ENCODE measurements at places on chromosomes 5 and 9.
A peak's percentile ranks its signal among the peaks of the same experiment; 100 is the strongest.

GRCh38 chr9:125754096-125754495 lies 6.9 kb downstream of the PBX3 start:
- no peak for DNase-seq

DNA sequence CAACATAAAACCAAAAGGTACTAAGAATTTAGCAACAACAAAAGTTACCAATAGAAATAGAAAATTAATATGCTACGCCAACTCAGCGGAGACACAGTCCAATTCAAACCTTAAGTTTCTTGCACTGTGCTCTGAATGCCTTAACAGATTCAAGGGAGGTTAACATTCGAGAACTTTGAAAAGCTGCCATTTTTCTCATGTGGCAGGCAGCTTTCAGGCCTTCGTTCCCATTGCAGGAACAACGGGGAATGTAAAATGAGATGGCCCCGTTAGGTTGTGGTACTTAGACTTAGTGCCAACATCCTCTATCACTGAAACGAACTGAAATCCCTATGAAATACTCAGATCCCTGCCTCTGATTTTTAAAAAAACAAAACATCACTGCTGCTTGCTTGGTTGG lies 22.4 kb downstream of the FNBP1 start:
- DNase-seq = no peak

DNA sequence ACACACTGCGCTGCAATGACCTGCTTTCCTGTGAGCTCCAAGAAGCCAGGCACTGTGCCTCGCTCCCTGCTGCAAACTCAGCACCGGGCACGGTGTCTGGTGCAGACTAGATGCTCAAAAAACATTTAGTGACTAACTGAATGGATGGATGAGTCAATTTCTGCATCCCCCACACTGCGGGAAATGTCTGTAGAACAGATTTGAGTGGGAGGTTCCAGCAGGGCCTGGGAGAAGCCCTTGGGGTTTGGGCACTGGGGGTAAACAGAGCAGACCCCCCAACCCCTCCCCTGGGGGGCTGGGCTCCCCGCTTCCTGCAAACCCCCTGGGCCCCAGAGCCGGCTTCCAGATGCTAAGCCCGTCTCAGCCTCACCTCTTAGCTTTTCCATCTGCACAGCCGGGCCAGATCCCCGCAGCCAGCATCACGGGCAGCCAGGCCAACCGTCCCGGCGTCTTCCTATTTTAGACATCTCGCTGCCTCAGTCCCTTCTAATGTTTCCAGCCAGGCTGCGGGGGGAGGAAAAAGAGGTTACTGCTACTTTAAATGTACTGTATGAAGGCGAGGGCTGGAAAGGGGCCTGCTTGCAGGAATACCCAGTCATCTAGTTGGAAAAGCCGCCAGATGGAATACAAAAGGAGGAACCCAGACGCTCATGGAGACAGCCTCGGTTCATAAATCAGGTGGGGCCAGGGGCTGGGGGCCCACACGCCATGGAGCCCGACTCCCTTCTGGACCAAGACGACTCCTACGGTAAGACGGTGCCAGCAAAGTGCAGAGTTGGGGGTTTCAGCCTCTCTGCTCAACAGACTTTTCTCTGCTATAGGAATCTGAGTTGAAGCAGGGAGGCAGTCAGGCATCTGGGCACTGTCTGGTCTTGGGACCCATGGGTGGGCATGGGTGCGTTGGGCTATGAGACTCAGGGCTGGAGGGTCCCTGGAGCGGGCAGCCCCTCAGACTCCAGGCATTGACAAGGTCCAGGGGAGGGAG lies 67.1 kb upstream of the GGTA1 start:
- DNase-seq = no peak

- no peak for DNase-seq
Observed at GRCh38 chr5:96742538-96742937, 65.2 kb downstream of the ERAP1 start.

DNA sequence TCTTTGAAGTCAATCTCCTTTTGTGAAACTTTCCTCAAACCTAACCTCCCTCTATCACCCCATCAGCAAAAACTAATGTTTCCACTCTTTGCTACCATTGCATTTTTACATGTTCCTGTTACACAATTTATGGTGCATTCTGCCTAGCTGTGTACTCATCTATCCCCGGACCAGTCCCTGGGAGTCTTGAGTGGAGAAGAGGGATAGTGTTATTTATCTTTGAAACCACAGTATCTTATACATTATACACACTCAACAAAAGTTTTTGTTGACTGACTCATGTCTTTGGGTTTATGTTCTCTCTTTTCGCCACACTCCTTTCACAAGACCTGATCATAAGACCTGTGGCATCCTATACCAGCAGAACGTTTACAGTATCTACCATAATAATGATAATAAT lies 26.4 kb downstream of the TNFAIP8 start:
- DNase-seq = no peak

DNA sequence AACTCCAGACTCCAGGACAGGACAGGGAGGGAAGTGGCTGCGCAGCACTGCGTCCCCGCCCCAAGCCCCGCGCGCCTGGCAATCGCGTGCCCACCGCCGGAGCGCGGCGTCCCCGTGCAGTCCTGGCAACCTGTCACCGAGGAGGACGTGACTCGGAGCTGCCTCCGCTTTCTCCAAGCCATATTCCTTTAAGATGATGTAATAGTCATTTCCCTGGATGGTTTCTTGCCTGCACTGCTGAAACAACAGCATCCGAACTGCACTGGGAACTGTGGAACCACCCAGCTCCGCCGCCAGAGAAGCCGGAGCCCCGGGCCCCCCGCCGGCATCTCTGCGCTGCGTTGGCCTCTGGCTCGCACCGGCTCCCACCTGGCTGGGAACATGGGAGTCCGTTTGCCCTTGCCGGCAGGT lies 34.5 kb downstream of the KCTD16 start:
- no peak for DNase-seq

- no peak for DNase-seq
Observed at GRCh38 chr5:109574985-109575384, 114.7 kb upstream of the MAN2A1 start.

DNA sequence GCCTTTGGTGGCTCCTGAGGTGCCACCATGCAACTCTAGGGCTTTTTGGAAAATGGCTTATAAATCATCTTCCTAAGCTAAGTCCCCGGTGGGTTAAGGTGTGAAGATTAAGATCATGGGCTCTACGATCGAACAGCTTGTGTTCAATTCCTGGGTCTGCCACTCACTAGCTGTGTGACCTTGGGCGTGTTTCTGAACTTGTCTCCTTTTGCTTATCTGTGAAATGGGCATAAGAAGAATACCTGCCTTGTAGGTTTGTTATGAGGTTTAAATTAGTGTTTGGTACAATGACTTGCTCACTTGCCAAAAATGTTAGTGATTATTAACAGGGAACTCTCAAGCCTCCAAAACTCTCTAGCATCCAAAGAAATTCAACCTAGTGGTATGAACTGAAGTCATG lies 119.2 kb upstream of the PITX1 start:
- no peak for DNase-seq

DNA sequence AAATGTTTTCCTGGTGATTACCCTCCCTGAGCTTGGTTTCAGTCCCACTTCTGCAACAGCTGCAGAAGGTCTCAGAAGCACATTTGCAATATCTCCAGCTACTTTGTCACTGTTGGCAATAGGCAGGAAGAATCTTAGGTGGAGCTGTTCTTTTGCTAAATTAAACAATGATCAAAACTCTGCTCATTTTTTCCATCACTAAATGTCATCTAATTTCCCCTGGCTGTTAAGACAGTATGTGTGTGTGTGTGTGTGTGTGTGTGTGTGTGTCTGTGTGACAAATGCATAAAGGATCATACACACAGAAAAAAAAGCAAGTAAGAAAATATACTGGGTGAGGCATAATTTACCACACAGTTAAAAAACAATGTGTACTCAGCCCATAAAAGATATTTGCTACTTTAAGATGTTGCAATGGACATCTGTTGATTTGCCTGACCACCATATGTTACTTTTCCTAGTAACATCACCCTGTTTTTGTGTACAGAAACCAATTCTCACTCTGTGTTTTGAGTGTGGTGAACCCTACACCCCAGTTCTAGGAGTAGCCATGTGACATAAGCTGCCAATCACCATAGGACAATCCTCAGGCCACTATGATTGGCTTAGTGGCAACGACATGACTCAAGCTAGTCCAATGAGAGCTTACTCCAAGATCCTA lies 572.6 kb upstream of the CLINT1 start:
- DNase-seq = no peak

GRCh38 chr9:131728961-131729360 lies 10.9 kb downstream of the RAPGEF1 start:
- DNase-seq = peak; percentile 78

GRCh38 chr5:34639852-34640626 lies 16.1 kb upstream of the RAI14 start:
- no peak for DNase-seq

DNA sequence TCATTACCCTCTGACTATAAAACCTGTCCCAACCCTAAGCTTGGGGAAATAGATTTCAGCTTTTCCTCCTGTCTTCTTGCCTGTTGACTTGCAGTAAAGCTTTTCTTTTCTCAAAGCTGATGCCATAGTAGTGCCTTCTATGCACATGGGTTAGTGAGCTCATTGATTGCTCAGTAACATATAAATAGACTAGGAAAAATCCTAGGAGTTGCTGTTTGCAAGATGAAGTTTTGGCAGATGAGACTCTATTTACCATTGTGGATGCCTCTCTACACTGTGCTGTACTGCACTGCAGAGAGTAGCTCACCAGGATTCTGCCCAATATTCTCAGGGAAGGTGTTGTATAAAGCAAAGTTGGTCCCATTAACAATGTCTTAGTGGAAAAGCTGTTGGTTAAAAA lies 262.7 kb upstream of the CD180 start:
- DNase-seq = no peak

- DNase-seq = no peak
Observed at GRCh38 chr9:121962421-121962820, 130.7 kb downstream of the TTLL11 start.

DNA sequence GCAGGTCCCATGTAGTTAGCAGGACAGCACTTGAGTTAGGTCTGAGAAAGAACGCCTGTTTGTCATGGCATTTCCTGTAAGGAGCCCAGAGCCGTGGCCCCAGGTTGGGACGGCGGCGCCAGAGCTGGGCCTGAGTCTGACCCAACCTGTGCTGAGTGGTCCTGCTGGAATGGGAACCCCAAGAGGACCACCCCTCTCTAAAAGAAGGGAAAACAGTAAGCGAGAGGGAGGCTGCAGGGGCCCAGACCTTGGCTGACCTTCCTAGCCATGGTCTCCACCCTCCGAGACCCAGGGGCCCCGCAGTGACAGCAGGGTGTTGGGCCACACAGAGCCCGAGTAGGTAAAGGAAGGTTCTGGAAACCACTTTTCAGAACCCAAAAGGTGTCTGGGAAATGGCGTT lies 1.8 kb upstream of the LRRC14B start:
- DNase-seq = no peak

GRCh38 chr9:99026956-99027298 lies 78.0 kb upstream of the TGFBR1 start:
- no peak for DNase-seq

DNA sequence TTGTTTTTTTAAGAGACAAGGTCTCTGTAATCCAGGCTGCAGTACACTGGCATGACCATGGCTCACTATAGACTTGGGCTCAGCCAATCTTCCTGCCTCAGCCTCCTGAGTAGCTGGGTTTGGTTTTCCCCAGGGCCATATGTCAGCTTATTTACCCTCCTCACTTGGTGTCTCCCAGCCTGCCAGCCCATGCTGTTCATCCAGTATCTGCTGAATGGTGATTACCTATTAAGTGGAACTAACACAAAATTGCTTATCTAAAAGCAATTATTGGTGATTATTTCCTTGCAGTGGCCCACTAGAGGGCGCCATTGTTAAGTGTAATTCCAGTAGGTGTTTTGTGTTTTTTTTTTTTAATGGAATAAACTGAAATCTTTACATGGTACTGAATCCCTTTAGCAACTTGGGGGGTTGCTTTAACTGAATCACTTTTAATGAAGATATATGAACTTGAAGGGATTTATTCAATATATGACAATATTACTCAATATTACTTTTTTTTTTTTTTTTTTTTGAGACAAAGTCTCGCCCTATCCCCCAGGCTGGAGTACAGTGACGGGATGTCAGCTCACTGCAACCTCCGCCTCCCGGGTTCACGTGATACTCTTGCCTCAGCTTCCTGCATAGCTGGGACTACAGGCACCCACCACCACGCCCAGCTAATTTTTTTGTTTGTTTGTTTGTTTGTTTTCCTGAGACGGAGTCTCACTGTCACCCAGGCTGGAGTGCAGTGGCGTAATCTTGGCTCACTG lies 13.8 kb downstream of the EXOSC2 start:
- DNase-seq = peak; percentile 64

DNA sequence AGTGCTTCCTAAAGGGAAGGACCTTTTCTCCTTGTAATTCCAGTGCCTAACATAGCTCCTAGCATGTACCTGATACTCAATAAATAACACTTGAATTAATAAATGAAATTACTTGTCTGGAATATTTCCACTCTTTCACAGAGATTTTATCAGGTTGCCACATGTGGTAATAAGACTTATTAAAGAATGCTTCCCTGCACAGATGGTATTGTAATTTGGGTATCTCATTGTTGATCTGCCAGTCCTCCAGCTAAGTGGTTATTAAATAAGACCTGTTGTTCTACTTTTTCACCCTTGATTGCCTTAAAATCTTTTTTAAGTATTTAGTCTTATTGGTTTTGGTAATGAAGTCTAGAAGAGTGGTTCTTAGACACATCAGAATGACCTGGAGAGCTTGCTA lies 28.1 kb upstream of the CETN3 start:
- DNase-seq = no peak

DNA sequence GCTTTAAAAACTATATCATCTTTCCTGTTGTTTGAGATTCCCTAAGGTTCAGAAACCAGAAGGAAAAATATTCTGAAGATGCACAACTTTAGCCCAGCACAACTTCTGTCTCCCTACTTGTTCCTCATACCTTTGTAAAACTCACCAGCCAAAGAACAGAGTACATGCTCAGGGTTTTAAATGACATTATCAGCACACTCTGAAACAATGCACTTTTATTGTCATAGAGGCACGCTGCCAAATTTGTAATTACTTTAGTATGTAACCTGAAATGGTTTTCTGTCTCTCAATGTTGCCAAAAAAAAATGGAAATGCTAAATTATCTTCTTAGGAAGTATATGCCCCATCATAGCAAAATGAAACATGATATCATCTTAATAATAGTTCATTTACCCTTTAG lies 383.6 kb upstream of the CDH6 start:
- DNase-seq = no peak

DNA sequence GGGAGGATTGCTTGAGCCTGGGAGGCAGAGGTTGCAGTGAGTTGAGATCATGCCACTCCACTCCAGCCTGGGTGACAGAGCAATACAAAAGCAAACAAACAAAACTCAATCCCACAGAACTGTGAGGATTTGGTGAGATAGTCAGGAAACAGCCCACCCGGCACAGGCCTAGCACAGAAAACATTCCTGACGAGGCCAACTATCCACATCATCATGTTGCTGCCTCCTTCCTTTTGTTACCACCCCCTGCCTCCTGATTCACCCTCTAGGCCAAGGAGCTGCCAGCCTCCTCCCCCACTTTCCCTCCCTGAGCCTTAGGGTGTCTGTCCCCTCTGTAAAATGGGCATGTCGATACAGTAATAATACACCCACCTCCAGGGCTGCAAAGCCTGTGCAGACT lies 39.0 kb downstream of the STK10 start:
- no peak for DNase-seq

GRCh38 chr9:38059233-38059936 lies 9.6 kb downstream of the SHB start:
- no peak for DNase-seq
